ENCODE measurements at places on chromosomes 1 and 21. TPM values are rescaled to one million over a fixed set of nuclear protein-coding genes. Genes with fewer than 3 reads are reported as not detected.

- no peak for DNase-seq
Observed at GRCh38 chr1:192639607-192640368, 3.8 kb downstream of the RGS13 start.

- peak; percentile 72 for DNase-seq
Observed at GRCh38 chr1:177346790-177347359, 176.1 kb downstream of the BRINP2 start.

DNA sequence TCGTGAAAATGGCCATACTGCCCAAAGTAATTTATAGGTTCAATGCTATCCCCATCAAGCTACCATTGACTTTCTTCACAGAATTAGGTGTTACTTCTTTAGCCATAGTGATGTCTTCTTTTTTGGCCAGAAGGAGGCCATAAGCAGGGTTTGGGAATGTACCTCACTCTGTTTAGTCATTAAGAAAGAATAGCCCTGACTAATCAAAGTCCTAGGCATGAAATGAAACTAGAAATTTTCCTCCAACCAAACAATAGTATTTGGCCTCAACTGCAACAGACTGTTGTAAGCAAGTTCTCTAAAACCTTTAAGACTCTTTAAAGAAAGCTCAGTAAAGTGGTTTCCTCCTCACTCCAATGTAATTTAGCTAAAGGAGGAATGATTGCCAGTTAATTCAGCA, 163.9 kb downstream of the AKT3 start:
- no peak for DNase-seq

HEYL gene
- total RNA-seq, result 8.5 TPM

DNA sequence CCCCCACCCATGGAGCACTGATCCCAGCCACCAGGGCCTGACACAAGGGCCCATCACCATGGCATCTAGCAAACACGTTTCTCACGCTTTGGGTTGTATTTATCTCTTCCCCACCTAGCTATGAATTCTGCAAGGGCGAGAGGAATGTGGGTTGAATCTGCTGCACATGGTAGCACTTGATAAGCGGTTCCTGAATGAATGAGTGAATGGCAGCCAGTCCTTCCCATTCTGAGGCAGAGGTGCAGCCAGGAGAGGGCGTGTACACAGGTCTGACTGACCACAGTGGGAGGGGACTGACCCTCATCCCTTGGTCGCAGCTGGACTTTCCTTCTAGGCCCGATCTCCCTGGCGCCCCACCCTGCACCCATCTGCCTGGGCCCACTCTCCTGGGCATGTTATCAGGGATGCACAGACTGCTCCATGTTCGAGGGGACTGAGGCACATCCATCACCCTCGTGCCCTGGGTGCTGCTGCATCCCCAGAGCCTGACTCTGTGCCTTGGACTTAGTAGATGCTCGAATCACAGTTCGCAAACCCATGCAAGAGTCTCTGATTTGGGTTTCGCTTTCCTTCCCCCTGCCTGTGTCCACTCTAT, 1.0 kb downstream of the RD3 start:
- no peak for DNase-seq

DNA sequence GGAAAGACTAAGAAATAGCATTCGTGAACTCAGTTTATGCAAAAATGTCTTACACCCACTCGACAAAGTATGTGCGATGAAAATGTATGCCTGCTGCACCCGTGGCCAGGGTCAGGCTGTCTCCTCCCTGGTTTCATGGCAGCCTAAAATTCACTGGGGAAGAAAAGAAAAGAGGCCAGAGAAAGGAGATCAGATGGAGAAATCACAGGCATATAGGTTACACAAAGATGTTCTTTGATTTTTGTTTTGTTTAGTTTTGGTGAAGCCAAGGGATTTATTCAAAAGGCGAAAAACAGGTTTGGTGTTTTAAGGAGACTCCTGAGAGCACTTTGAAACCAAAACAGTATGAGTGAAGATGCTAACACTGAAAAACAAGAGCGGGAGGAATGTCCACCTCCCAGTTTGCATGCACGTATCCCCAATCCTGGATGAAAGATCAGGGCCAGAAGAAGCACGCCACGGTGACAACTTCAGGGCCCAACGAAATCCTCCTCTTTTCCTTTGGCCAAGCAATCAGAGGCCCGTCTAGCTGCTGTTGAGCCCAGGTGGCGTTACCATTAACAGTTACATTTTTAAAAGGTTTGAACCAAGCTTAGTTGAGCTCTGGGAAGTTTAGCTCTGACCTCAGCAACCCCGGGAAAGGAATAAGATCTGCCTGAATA, 992 bp upstream of the SSX2IP start:
- DNase-seq, result no peak

GRCh38 chr1:98452162-98452561, 209.4 kb upstream of the SNX7 start:
- DNase-seq, result no peak

DNA sequence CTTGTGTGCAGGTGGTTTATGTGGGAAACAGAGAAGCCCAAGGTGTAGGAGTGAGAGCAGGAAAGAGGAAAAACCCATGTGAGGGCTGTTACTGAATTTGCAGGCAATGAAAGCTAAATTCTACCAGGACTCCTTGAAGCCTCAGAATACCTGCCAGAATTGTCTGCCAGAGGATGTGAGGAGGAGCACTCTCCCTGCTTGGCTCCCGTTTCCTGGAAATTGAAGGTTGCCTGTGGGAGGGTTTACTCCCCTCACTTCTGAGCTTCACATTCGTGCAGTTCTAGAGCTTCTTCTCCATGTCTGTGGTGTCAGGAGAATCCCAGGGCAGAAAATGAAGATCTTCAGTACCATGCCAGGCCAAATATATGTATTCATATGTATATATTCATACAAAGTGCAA, 220.8 kb upstream of the ZP4 start:
- DNase-seq, result no peak

STIL gene
- total RNA-seq, result 2.7 TPM

DNA sequence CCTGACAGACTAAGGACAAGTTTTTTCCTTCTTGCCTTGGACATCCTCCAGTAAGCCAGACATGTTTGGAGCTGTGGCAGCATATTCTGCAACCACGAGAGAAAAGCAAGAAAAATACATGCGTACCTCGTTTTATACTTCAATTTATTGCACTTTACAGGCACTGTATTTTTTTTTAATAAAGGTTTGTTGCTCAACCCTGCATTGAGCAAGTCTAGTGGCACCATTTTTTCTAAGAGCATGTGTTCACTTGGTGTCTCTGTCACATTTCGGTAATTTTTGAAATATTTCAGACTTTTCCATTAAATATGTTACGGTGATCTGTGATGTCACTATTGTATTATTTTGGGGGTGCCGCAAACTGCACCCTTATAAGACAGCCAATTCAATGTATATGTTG, 2.1 kb upstream of the SSX2IP start:
- DNase-seq, result no peak

GRCh38 chr1:14372526-14372925, 226.0 kb upstream of the KAZN start:
- DNase-seq, result no peak

DNA sequence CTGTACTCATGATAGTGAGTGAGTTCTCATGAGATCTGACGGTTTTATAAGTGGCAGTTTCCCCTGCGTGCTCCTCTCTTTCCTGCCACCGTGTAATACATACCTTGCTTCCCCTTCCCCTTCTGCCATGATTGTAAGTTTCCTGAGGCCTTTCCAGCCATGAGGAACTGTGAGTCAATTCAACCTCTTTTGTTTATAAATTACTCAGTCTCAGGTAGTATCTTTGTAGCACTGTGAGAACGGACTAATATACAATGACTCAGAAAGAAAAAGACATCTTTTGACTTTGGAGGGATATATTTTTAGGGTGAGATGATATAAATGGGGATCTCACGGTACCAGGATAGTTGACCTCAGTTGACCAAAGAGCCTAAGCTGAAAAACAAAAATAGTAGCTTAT, 74.7 kb upstream of the BACH1 start:
- DNase-seq, result no peak

DNA sequence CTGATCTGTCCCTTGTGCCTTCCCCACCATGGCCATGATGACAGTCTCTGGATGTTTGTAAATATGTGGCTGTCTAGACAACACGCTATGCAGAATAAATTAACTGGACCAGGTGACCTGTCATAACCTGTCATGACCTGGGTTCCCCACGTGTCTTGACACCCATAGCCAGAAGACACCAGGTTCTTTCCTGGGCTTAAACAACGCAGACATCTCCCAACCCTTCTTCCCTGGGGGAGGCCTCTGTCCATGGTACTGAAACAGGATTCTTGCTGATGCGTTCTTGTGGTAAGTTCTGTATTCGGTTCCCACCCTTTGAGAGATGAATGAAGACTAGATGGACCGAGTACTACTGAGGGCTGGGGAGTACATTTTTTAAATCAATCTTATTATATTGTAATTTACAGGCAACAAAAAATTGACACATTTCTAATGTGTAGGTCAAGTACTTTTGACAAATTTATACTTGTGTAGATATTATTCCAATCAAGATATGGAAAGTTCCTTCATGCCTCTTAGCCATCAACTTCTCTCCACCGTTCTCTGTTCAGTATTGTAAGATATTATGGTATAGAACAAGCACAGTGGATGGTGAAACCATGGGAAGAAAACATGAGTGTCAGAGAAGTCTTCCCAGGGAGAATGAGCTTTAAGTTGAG, 738.8 kb downstream of the PTPRU start:
- peak; percentile 40 for DNase-seq

AGMAT gene
- 2.8 TPM for total RNA-seq

DNA sequence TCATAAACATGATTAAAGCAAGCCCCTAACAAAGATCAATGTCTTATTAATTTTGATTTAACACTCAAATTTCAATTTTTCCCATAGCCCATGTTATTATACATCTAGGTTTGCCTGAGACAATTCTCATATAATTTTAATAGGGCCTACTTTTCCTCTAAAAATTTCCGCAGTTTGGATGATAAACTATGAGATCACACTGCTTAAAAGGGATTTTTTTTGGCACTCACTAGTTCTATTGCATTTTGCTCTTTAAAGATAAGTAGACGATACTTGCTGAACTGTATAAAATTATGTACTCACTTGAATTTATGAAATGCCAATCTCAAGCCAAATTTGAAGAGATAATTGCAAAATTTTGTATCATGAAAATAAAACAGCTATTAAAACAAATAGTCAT, 480.4 kb upstream of the ZRANB2 start:
- DNase-seq, result no peak

DNA sequence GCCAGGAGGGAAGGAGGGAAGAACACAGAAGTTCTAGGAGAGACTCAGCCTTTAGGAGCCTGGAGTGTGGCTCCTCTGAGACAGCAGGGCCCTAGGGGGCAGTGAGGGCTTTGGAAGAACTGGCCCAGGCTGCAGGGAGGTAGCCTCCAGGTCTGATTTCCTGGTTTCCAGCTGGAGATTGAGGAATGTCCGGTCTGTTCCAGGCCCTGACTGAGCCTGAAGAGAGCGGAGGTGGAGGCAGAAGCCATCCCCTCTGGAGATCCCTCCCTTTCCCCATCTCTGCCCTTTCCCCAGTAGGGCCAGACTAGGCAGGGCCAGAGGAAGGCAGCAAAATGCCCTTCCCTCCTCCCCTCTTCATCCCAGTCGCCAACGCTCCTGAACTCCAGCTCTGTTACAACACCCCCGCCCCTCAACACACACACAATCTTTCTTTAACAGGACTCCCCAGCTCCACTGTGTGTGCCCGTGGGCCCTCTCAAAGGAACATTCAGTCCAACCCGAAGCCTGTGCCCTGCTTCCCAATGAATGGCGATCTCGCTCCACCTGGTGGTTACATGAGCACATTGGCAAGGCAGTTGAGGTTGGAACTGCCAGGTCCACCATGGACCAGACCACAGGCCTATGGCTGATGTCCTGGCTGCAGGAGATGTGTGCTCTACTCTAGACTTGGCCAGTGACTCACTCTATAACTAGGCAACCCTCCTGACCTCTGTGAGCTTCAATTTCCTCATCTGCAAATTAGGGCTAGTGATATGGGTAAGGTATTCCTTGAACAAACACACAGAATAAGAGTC, 32.0 kb downstream of the MAP7D1 start:
- DNase-seq, result peak; percentile 89

SLC1A7 gene
- 21.1 TPM for total RNA-seq

DNA sequence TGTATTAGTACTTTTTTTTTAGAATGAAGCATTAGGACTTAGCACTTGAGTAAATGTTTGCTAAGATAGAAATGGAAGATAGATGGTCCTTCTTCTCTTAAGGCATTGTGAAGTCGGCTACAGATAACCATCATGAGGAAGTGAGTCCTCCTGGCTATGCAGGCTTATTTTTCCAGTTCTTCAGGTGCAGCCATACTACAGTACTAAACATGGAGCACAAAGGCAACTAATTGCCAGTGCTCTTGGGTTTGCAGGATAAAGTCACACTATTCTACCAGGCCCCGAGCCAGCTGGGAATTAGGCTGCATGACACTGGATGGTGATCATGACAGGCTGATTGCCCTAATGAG, 197.3 kb upstream of the SGIP1 start:
- DNase-seq, result no peak

GRCh38 chr1:165896277-165896676, 68.9 kb downstream of the UCK2 start:
- no peak for DNase-seq

KLHDC8A gene
- total RNA-seq, result 2.2 TPM

GRCh38 chr21:28016571-28016970, 976.1 kb downstream of the LTN1 start:
- no peak for DNase-seq

OR2L13 gene
- not detected for total RNA-seq

- DNase-seq, result no peak
Observed at GRCh38 chr1:64653466-64653865, 91.4 kb upstream of the RAVER2 start.

GUCA2B gene
- 7.9 TPM for total RNA-seq

- DNase-seq, result no peak
Observed at GRCh38 chr1:192959657-192960186, 99.4 kb downstream of the UCHL5 start.

DNA sequence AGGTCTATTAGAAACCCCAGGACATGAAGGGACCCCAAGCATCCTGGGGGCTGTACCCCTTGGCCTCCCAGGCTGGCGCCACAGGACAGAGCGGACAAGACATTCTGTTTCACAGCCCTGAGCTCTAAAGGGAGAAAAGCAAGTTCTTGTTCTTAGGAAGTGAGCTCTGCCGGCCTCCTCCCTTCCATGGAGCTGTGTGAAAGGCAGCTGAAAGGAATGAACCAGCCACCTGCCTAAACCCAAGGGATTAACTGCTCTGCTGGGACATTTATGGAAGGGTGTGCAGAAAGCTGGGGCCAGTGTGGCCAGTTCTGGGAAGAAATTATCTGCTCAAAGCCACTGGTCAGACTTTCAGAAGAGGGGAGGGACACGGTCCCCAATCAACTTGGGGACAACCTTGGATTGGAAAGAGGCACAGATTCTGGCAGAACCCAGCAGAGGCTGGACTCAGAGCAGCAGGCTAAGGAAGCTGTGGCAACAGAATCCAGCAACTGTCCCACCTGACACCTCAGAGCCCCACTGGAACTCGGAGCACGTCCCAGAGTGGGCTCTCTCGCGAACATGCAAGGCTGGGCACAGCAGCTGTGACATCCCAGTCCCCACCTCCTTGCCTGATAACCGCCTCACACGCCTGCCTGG, 2.1 kb downstream of the KLHL21 start:
- DNase-seq, result no peak

UMODL1 gene
- not detected for total RNA-seq
